ENCODE measurements at places on chromosomes 12 and 14.
A peak's percentile ranks its signal among the peaks of the same experiment; 100 is the strongest.

DNA sequence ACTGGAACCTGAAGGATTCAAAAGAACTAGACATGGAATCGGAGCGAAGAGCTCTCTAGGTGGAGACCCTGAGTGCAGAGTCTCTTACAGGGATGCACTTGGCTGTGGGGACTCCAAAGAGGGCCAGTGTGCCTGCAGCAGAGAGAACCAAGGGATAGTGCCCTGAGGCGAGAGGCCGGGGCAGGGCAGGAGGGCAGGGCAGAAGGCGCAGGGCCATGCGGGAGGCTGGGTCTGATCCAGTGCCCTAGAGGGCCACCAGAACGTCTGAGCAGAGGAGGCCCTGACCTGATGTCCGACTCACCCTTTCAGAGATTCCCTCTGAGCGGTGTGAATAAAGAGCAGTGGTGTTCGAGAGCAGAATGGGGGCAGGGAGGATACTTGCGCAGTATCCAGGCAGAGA, 205.4 kb upstream of the FKBP4 start:
- DNase-seq: no peak

DNA sequence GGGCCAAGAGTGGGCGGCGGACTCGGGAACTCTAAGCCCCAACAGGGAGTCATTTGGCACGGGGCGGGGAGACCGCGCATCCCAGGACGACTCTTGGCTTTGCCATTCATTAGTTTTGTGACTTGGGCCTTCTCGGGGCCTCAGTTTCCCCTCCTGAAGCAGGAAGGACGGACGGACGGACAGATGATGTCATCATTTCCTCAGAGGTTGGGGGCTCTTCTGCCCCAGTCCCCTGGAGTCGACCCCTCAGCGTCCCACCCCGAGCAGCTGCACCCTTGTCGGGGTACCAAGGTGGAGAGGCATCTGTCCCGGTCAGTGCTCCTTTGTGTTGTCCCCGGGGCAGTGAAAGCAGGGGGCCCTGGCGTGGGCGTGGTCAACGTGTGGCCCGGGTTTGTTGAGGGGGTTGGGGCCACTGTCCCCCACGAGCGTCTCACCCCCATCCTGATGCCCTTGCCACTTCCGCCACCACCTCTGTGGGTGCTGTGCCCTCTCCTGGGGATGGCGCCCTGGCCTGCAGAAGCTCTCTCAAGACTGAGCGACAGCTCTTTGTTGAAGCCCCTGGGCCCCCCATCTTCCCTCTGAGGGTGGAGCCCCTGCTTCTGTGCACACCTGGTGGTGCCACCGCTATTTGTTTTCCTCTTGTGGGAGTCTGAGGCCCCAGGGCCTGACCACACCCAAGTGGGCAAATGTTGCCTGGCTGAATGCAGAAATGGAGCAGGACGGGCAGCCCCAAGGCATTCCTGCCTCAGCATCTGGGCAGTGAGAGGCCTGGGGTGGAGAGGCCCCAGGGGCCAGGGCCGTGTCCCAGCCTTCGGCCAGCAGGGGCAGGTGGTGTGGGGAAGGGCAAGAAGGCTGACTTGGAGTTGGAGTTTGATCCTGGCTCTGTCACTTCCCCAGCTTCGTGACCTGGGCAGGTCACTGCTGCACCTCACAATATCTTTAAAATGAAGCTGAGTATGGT, 896 bp downstream of the HHIPL1 start:
- DNase-seq: no peak

DNA sequence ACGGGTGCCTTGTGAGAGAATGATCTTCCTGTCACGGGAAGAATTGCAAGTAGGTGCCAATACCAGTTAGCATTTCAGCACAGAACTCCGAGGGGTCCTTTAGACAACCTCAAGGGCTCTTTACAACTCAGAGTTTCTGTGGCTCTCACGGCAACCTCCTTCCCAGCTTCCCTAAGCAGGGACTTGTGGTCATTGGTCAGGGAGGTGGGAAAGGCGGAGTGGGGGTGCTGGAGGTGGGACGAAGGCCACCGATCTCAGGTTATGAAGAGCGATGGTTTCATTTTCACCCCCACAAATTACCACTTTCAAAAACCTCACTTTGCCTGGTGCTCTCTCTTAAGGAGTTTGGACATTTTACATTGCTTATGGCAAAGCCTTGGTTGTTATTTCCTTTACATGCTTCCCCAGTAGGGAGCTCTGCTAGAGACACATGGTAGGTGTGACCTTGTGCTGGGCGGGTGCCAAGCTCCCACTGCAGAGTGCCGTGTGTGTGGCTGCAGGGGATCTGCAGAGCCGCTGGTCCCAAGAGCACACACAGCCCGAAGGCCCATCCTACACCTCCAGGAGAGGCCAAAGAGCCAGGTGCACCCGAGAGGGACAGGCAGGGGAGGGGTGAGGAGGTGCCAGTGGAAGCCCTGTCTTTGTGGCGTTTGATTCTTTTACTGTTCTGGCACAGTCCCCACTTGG, 21.4 kb downstream of the BCL2L14 start:
- no peak for DNase-seq

DNA sequence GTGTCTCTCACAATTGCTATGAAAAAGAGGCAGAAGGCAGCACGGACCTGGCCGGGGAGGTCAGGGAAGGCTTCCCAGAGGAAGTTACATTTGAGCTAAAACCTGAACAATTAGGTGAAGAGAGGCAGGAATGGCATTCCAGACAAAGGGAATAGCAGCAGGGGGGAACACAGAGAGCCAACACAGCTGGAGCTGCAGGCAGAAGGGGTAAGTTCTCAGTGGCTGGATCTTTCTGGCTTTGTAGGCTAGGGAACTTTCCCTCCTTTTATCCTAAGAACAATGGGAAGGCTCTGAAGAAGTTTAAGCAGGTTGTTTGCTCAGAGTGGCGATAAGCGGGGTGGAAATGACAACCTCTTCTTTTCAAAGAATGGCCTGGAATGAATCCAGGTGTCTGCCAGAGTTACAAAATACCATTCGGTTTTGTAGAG, 100.0 kb downstream of the PRIMA1 start:
- no peak for DNase-seq

DNA sequence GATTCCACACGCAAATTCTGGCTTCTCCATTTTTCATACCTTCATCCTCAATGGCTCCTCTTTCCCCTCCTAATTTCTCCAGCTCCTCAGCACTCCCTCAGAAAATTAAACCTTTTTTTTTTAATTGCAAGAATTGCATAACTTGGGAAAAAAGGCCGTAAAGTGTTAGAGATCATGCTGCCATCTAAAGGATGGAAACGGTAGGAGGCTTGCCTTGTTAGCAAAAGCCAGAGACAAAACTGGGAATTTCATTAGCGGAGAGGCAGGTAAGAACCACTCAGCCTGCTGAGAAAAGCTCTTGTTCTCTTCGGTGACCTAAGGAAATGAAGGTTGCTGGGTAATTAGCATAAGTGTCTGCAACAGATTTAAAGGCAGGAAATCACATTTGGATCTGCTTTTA, 204.3 kb downstream of the AEBP2 start:
- peak; percentile 44 for DNase-seq

- DNase-seq: peak; percentile 84
Measured at GRCh38 chr12:40253936-40254335, 29.1 kb downstream of the LRRK2 start.

- DNase-seq: no peak
Measured at GRCh38 chr14:42804141-42804540, 1197.5 kb downstream of the LRFN5 start.

DNA sequence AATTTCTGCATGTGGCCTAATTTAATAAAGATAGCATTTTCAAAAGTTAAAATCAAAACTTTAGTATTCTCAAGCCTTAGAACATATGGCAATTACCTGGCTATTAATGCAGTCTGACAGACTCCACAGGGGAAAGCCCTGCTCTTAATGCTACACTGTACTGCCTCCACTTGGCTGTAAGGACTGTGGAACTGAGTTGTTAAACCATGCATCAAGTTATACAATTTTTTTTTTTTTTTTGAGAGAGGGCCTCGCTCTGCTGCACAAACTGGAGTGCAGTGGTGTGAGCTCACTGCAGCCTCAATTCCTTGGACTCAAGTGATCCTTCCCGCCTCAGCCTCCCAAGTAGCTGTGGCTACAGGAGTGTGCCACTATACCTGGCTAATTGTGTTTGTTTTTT, 19.0 kb upstream of the NDUFA12 start:
- DNase-seq: no peak

- no peak for DNase-seq
Measured at GRCh38 chr12:28601570-28602058, 411.4 kb downstream of the CCDC91 start.

GRCh38 chr12:11508699-11509098, 113.3 kb upstream of the PRB2 start:
- DNase-seq: no peak

GRCh38 chr12:123113026-123113425, 37.9 kb downstream of the PITPNM2 start:
- no peak for DNase-seq

DNA sequence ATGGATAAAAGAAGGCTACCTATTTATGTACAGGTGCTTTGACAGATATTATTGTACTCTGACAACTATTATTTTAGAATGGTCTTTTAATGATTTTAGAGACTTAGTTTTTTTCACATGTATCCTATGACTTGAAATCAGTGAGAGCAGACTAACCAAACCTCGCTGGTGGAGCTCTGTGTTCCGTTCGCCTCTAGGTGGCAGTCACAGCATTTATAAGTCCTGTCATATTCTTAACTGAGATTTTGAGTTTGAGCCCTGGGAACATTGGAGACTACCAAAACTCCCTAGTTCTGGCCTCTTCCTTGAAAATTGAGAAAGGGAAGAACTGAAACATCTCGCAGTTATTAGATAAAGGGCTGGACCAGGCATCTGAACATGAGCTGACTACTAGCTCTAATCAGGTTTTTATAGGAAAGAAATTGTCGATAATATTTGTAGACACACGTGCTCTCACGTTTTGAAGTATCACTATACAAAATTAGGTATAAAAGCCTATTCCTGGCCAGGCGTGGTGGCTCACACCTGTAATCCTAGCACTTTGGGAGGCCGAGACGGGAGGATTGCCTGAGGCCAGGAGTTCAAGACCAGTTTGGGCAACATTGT, 48.3 kb downstream of the TTLL5 start:
- DNase-seq: peak; percentile 81

DNA sequence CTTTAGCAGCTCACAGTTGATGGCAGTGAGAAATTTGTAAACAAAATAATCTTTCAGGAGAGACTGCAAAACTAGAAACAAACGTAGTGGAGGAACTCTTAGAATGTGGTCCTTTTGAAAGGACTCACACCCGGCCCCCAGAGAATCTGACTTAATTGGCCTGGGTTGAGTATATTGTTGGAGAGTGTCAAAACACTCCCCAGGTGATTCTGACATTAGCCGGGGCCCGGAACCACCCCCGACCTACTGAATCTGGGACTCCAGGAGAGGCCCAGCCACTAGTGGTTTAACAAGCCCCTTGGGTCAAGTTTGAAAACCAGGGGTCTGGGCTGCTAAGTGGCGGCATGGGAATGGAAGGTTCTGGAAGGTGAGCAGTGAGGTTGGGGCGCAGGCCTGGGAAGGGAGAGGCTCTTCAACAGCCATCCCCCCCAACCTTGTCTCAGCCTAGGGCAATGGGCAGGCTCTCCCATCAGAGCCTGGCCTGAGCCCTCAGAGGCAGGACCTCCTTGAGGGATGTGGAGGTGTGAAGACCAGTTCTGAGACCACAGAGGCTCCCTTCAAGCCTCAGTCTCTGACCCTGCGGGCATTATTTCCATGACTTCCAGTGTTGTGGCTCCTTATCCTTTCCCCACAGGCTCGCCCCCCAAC, 1.1 kb upstream of the ELK3 start:
- DNase-seq: no peak

DNA sequence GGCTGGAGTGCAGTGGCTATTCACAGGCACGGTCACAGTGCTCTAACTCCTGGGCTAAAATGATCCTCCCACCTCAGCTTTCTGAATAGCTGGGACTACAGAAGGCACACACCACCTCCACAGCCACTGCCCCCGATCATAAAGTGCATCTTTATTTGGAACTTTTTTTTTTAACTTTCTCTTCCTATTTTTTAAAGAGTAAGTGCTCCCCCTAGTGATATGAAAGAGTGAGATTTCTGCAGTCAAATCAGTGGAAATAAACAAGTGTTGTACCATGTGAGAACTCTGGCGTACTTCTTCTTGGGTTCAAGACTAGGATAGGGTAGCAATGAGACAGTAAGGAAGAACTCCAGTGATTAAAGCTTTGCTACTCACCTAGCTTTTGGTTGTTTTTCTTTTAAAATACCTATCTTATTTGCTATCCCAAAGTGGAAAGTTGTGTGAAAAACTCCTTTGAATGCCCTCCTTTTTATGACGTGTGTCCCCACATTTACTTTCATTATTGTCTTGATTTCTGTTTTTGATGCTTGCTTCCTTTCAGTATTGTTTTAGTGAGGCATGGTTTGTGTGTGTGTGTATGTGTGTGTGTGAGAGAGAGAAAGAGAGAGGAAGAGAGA, 6.6 kb downstream of the PPP4R4 start:
- peak; percentile 32 for DNase-seq

DNA sequence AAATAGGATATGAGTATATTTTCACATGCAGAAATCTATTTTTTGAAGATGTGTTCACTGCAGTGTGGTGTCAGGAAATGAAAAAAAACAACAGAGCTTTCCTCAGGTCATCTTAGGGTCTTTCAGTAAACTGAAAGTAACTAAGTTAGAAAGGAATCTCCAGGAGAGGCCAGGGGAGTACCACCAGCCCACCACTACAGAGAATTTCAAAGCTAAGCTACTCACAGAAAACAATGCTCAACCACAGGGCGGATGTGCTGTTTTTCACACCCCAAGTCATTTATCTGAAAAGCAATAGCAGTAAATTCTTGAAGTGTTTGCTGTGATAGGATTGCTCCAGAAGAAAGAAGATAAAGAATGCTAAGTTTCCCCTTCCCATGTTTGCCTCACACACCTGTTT, 79.0 kb downstream of the IFNG start:
- DNase-seq: no peak

GRCh38 chr14:91980157-91980556, 32.7 kb upstream of the FBLN5 start:
- DNase-seq: peak; percentile 74

GRCh38 chr12:118650586-118650960, 274.2 kb downstream of the SUDS3 start:
- no peak for DNase-seq

DNA sequence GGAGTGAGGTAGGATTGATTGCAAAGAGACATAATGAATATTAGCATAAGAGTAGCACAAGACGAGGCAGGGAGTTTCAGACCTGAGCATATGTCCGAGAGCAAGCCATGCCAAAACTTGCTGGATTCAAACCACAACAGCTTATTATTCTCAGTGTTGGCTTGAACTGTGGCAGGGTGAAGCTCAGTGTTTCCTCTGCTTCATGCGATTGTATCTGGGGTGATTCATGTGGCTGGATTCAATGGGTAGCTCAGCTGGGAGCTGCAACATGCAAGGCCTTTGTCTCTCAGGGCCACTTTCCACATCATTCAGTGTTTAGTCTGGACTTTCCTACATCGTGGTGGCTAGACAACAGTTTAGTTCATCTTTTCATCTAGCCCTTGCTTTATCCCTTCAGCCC, 22.1 kb upstream of the E2F7 start:
- DNase-seq: no peak

GRCh38 chr12:109296431-109296830, 12.7 kb downstream of the FOXN4 start:
- no peak for DNase-seq

- DNase-seq: no peak
Measured at GRCh38 chr14:29616922-29617321, 310.7 kb downstream of the PRKD1 start.

Measured in fibroblast of gingiva (primary cell).